ENCODE measurements at places on chromosomes 7 and 10.

DNA sequence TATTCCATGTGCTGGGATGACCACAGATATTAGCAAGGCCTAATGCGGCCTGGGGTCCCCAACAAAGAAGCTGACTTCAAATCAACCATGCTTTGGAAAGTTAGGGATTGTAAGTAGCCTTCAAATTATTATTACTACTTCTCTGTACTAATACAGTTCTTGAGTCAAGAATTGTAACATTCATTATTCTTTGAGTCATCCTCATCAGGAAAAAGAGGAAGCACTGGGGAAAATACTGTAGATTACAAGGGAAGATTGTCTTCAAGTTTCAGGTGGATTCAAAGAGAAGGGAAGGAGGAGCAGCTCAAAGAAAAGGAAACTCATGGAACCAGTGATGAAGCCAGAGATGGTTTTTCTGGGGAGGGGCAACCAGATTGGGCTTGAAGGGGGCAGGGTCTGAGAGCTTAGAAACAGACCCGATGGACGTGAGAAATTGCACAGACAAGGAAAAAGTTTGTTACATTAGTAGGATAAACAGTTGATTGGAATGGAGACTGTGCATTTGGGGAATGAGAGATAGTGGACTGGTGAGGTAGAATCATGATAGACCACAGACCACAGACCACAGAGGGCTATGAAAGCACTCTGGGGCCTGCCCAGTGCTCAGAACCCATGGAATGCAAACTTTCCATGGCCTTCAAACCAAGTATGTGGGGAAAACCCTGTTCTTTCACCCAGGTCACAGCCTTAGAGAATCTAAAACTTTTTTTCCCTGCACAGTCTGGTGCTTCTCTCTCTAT is 209.9 kb downstream of the ZNF365 start:
- no peak for DNase-seq

DNA sequence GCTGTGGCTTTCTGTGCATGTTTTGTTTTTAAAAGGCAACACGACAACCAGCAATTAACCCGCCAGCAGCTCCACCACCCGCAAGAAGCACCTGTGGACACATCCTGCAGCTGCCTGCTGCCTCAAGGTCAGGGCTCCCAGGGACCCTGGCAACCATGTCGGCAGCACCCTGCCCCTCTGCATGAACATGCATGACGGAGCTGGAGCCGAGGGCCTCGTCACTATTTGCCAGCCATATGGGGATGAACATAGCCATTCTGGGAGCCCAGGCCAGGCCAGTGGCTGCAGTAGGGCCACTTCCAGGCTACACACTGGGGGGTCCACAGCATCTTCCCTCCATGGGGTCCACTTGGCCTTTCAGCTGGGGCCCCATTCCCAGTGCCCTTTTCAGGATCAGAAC is 52.9 kb downstream of the CAMK2B start:
- no peak for DNase-seq

DNA sequence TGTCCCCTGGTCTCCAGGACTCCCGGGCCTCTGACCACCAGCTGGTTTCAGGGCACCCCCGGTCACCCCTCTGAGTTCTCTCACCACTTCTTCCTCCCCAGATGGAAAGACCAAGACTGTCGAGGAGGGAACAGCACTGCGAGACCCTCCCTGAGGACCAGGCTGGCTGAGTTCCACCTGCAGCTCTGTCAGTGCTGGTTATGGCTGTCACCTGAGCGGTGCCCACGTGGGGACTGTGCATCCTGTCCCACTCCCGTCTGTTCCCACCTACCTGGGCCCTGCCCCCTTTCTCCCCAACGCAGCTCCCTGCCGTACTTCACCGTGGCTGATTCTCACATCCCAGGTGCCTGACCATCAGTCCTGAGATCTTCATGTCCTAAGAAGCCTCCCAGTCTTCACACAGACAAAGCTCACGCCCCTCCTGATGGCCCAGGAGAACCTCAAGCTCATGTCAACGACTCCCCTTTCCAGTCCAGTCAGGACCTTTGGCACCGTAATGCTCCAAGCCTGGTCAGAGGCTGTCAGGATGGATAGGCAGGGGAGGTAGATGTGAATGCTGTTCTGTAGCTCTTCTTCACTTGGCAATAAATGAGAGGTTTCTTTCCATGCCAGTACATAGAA is 159.7 kb downstream of the USP6NL start:
- no peak for DNase-seq

- DNase-seq = no peak
These were observed 72.0 kb upstream of the BTBD16 start for GRCh38 chr10:122199070-122199469.

DNA sequence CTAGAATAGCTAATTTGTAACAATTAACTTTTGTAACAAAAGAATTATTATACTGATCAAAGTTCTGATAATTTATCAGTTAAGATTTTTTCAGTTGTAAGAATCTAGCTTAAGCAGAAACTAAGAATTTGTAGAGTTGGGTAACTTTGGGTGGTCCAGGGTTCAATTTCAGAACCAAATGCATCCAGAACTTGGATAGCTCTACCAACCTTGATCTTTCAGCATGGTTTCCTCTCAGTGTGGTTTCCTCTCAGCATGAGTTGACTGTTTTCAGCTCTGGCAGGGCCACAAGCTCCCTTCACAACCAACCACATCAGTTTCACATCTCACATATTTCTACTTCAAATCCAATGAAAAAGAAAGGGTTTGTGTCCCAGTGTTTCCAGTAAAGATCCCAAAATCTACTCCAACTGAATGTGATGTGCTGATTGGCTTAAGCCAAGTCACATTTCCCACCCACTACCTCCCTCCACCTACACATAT is 3.3 kb upstream of the FAS start:
- DNase-seq = no peak

DNA sequence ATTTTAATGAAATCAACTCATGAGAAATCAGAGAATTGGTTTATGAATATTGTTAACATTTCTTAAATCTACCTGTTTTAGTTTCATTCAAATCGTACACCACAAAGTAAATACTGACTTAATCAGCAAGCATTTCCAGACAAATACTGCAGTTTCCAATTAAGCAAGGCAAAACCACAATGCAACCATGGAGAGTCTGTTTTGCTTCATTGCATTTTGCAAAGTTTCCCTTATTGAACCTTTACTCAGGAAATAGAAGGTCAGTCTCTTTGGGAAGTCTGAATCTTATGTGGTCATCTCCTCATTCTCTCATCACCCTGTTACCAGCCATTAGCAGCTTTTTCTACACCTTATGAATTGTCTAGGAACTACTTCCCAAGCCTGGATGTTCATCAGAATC is 400.5 kb downstream of the IPMK start:
- no peak for DNase-seq

Data from HTR-8/SVneo (cell line).